ENCODE measurements at places on chromosomes 12 and 14.
A peak's percentile ranks its signal among the peaks of the same experiment; 100 is the strongest.

DNA sequence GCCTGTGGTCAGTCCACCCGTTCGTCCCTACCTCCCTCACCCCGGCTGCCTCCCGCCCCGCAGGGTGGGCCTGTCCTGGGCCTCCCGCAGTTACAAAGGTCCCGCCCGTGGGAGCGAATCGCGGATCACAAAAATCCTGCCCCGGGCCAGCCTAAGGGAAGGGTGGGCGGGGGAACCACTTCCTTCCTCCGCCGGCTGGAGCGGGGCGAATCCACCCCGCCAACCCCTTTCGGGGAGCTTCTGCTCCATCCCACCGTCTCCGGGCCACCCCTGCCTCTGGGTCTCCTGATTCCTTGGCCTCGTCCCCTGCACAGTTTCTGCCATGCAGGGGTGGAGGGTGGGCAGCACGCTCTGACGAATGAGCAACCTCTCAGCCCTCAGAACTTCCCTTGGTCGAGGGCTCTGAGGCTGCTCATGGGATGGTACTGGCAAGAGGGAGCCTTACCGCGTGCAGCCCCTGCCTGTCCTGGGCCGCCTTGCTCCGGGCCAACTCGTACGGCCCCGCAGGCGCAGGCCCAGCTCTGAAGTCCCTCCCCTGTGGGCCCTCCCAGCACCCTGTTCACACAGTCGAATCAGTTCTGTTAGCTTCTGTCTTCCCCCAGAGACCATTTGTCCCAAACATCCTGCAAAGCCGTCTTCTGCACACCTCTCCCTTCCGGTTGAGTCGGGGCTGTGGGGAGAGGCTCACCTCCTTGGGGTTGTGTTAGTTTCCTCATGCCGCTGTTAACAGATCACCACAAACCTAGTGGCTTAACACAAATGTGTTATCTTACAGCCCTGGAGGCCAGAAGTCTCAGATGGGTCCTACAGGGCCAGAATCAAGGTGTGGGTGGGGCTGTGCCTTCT lies 589 bp upstream of the HVCN1 start:
- peak; percentile 16 for DNase-seq

DNA sequence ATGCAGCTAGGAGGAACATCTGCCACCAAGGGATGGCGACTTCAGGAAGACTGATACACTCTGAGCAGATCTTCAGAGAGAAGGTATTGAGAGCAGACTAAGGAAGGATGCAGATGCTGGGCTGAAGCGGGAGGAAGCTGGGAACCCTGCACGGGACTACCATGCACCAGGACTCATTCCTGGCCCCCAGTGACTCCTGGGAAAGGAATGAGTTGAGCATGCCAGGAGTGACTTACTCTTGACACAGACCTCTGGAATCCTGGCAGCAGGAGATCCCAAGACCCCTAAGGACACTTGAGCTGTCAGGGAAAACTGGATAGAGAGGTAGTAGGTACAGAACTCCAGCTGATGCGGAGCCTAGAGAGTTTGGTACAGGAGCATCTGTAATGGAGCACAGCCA lies 336.1 kb downstream of the RPS29 start:
- DNase-seq: peak; percentile 81

- peak; percentile 73 for DNase-seq
Measured at GRCh38 chr14:52117111-52117832, 48.4 kb upstream of the NID2 start.

GRCh38 chr12:115572440-115572839 lies 705.1 kb downstream of the MED13L start:
- peak; percentile 38 for DNase-seq

GRCh38 chr14:39102265-39102968 lies 618 bp downstream of the SEC23A start:
- peak; percentile 72 for DNase-seq

- DNase-seq: no peak
Measured at GRCh38 chr12:113609692-113610469, 138.2 kb upstream of the LHX5 start.

- no peak for DNase-seq
Measured at GRCh38 chr12:111404362-111405148, 1.2 kb upstream of the SH2B3 start.

- DNase-seq: peak; percentile 96
Measured at GRCh38 chr12:25806271-25806670, 152.2 kb upstream of the RASSF8 start.

- no peak for DNase-seq
Measured at GRCh38 chr14:101808894-101809670, 47.6 kb downstream of the PPP2R5C start.

DNA sequence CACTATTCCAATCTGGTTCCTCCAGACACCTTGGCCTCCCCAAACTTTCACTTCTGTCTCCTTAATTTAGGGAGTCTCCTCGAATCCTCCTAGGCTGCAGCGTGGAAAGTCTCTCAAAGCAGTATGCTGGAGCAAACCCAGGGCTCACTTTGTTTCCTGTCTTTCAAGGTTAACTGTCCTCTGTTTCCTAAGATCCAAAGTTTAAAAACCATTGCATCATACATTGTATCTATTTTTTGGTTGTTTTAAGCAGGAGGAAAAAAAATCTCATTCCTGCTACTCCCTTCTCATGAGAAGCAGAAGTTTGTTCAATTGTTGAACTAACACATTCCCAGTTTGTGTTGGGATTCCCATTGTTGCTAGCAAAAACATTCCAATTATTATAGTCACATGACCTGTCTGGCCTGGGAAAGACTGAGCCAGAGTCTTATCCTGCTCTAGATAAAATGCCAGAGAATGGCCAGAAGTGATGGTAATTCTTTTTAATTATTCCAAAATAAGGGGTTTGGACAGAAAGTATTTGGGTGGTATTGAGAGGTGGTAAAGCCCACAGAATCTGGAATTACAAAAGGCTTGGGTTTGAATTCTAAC lies 67.3 kb downstream of the HSPB8 start:
- no peak for DNase-seq

DNA sequence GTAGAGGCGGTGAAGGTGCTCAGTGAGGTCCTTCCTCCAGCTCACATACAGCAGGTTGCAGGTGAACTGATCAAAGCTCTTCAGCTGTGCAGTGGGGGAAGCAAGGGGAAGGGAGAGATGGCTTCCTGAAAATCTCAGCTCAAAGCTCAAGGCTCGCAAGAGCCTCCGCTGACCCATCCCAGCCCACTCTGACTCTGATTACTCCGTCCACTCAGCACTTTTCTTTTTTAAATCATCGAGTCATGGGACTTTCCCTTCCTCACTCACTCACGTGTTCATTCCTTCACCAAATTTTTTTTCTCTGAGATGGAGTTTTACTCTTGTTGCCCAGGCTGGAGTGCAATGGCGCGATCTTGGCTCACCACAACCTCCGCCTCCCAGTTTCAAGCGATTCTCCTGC lies 4.7 kb downstream of the ABCD4 start:
- DNase-seq: no peak

GRCh38 chr12:87756111-87756510 lies 273.1 kb downstream of the C12orf50 start:
- peak; percentile 98 for DNase-seq

DNA sequence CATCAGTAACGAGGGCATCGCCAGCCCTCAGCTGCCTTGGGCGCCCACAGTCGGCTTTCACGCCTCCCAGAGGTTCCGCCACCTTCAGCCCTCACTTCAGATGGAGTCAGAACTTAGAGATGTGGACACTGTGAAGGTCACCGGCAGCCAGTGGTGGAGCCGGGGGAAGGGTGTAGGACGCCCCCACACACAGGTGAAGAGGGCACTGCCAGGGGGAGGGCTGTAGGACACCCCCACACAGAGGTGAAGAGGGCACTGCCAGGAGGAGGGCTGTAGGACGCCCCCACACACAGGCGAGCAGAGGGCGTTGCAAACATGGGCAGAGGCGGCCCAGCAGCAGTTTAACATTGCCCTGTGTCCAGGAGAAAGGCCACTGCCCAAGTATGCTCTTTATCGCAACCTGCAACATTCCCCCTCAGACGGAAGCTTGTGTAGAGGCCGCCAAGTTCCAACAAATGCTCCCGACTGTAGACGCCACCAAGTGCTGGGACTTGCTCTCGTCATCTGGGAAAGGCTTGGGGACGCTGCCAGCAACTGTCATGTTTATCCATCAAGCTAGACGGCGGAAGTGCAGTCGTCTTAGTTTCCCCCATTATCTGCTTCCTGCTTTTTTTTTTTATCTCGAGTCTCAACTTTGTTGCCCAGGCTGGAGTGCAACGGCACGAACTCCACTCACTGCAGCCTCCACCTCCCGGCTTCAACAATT lies 4.9 kb upstream of the ANKLE2 start:
- no peak for DNase-seq

- DNase-seq: no peak
Measured at GRCh38 chr12:66232263-66232662, 43.2 kb downstream of the IRAK3 start.

DNA sequence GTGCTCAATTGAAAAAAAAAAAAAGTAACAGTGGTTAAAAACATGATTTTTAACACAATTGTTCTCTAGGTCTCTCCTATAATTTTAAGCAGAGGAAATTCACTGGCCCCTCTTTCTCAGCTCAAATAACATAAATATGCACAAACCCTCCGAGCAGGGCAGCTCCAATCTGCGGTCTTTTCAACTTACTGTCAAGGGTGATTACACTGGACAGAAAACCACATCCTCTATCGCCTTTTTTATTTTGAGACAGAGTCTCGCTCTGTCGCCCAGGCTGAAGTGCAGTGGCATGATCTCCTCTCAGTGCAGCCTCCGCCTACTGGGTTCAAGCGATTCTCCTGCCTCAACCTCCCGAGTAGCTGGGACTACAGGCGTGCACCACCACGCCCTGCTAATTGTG lies 16.5 kb upstream of the GABARAPL1 start:
- no peak for DNase-seq

- DNase-seq: peak; percentile 94
Measured at GRCh38 chr12:122064780-122065588, 13.6 kb upstream of the MLXIP start.

DNA sequence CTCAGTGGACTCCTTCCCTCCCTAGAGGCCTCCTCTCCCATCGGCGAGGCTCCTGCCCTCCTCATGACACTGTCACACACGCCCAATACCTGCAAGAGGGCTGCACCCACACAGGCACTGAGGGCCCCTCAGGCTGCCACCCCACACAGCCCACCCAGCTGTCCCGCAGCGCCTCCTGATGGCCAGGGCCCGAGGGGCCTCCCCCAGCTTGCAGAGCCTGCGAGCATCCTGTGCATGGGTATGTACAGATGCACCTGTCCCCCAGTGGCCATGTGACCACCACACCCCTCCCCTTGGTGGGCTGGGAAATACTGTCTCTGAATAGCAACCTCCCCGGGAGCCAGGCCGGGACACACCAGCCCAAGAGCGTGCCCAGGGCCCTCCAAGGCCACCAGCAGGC lies 19.0 kb upstream of the NUDT14 start:
- no peak for DNase-seq

GRCh38 chr12:6532927-6533652 lies 1.2 kb upstream of the GAPDH start:
- peak; percentile 53 for DNase-seq

DNA sequence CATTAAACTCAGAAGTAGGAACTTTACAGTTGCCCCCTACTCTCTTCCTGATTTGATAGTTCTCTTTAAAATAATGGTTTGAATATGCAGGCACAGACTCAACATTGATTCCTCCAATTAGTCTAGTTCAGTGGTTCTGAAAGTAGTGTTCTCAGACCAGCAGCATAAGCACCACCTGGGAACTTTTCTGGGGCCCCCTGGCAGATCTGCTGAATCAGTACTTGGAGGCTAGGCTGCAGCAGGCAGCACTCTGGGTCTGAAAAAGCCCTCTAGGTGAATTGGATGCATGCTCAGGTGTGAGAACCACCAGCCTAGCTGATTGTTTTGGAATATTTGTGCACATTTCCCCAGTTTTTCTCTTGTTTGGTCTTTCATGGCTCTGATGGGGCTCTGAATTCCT lies 198.6 kb upstream of the NOS1 start:
- DNase-seq: no peak

DNA sequence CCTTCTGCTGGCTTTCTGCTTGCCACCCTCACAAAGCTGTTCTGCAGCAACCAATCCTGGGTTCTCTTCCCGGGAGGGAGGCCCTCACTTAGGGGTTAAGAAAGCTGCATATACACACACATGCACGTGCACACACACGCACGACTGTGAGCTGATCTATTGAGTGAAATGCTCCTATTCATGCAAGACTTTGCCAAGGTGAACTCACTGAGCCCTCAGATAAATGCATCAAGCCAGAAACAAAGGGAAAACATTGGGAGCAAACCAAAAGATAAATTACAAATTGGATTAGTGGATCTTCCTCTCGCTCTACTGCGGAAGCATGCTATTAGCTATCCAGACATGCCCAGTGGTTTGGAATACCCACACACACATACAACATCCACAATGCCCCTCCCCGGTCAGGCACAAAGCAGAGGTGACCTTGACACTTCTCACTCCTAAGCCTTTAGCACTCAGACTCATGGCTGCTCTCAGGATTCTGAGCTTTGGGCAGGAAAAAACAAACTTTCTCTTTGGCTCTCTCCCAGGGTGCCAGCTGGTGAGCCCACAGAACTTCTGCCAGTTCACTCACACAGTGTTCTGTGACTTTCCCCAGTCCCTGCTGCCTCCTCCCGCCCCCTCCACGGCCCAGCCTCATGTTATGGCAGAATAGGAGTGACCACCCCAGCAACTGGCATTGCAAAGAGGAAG lies 320.0 kb downstream of the DPF3 start:
- DNase-seq: no peak

DNA sequence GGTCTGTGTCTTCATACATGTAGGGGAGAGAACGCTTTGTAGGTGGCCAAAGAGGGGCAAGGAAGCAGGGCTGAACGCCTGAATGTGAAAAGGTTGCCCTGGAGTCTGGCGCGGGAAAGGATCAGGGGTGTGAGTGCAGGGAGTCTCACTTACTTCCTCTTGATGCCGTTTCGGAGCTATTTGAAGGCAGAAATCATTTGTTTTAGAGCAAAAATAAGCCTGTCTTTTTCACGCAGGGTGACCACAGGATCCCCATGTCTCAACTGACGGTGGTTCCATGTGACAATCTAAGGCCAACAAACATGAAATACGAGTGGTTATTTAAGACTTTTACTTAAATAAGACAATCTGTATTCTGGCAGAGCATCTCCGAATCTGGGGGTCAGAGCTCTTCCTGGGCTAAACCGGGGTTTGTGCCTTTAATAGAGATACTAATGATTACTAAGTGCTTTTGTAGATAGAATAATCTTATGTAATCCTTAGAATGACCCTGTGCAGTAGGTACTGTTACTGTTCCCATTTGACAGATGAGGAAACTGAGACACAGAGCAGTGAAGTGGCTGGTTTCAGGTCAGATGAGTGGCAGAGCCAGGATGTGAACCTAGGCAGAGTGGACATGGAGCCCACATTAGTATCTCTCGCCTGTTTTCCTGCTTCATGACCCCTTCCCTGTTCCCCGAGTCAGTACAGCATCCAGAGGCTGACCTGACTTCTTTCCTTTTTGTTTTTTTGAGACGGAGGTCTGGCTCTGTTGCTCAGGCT lies 1.9 kb downstream of the BRI3BP start:
- no peak for DNase-seq

- DNase-seq: no peak
Measured at GRCh38 chr12:2439332-2440100, 355.3 kb upstream of the FKBP4 start.

GRCh38 chr12:70332236-70332635 lies 33.9 kb upstream of the KCNMB4 start:
- DNase-seq: no peak

- DNase-seq: peak; percentile 71
Measured at GRCh38 chr14:53894456-53894855, 62.2 kb downstream of the BMP4 start.

- DNase-seq: no peak
Measured at GRCh38 chr12:3165078-3165980, 88.2 kb downstream of the TSPAN9 start.

- peak; percentile 66 for DNase-seq
Measured at GRCh38 chr12:14948672-14949071, 10.3 kb upstream of the ERP27 start.

Data from fibroblast of mammary gland (primary cell).